Endodermal cell (in vitro differentiated cells): ENCODE measurements at places on chromosomes 2 and 18.

DNA sequence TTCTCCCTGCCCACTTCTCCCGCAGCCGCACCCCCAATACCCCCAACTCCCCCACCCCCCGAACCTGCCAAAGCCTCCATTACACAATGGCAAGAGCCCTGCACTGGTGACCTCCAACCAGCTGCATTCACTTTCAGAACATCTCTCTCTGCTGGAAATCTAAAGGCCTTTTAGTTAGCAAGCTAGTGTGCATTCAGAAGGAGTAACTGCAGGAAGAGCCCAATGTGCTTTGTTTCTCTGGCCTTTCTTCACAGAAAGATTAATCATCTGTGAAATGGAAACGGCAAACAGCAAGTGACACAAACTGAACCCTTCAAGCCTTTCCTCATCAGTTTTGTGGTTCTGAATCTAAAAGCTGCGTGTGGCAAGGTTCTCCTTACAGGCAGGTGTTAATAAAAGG is 124.2 kb downstream of the OLA1 start:
- H3K36me3 ChIP-seq: peaks cover 23% of the 10 kb centered on the region
- DNase-seq: peak; percentile 67
- no peak overlapping the region for H3K4me3 ChIP-seq
- H3K4me1 ChIP-seq: peaks cover 3% of the 10 kb centered on the region
- no peaks in the 10 kb centered on the region for H3K27me3 ChIP-seq
- peak overlapping the region; percentile 79 for H3K27ac ChIP-seq

GRCh38 chr18:13302457-13303225 is 84.1 kb downstream of the LDLRAD4 start:
- no peaks in the 10 kb centered on the region for H3K27me3 ChIP-seq
- H3K4me3 ChIP-seq: no peak overlapping the region
- DNase-seq: no peak
- peak overlapping the region; percentile 68 for H3K27ac ChIP-seq

GRCh38 chr2:217413193-217413592 is 553.3 kb upstream of the TNP1 start:
- H3K36me3 ChIP-seq: no peaks in the 10 kb centered on the region
- H3K4me3 ChIP-seq: no peak overlapping the region
- H3K27me3 ChIP-seq: no peaks in the 10 kb centered on the region
- DNase-seq: no peak

- no peak for DNase-seq
- H3K27ac ChIP-seq: no peak overlapping the region
- peaks cover 5% of the 10 kb centered on the region for H3K36me3 ChIP-seq
These were observed 47.1 kb downstream of the KCMF1 start for GRCh38 chr2:85018049-85018447.

- peaks cover 99% of the 10 kb centered on the region for H3K27me3 ChIP-seq
- DNase-seq: no peak
- H3K36me3 ChIP-seq: no peaks in the 10 kb centered on the region
- peak overlapping the region; percentile 68 for H3K4me3 ChIP-seq
These were observed 3.2 kb upstream of the HOXD12 start for GRCh38 chr2:176096243-176096985.

GRCh38 chr2:65514555-65515195 is 82.3 kb upstream of the SPRED2 start:
- no peak overlapping the region for H3K4me3 ChIP-seq
- H3K4me1 ChIP-seq: no peaks in the 10 kb centered on the region
- no peak for DNase-seq
- no peaks in the 10 kb centered on the region for H3K27me3 ChIP-seq
- no peak overlapping the region for H3K27ac ChIP-seq
- no peaks in the 10 kb centered on the region for H3K36me3 ChIP-seq

GRCh38 chr18:62799977-62800376 is 84.6 kb downstream of the PHLPP1 start:
- no peaks in the 10 kb centered on the region for H3K27me3 ChIP-seq
- no peaks in the 10 kb centered on the region for H3K4me1 ChIP-seq
- H3K4me3 ChIP-seq: no peak overlapping the region
- no peak overlapping the region for H3K27ac ChIP-seq
- DNase-seq: no peak

GRCh38 chr2:168438553-168438952 is 17.5 kb upstream of the CERS6 start:
- no peaks in the 10 kb centered on the region for H3K4me1 ChIP-seq
- no peak for DNase-seq
- no peaks in the 10 kb centered on the region for H3K27me3 ChIP-seq
- no peaks in the 10 kb centered on the region for H3K36me3 ChIP-seq
- no peak overlapping the region for H3K4me3 ChIP-seq

DNA sequence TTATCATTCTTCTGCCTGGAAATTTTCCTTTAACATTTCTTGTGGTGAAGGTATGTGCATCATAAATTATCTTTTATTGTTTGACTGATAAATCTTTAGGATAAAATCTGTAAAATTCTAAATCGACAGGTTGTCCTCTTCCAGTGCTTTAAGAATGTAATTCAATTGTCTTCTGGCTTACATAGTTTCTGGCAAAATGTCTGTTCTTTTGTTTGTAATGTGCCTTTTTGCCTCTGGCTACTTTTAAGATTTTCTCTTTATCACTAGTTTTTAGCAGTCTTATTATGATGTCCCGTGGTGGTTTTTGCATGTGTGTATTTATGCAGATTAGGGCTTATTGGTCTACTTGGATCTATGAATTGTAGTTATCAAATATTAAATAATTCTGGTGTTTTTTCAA is 203.6 kb upstream of the COPS8 start:
- peaks cover 4% of the 10 kb centered on the region for H3K4me1 ChIP-seq
- no peak overlapping the region for H3K27ac ChIP-seq
- DNase-seq: no peak
- no peak overlapping the region for H3K4me3 ChIP-seq

DNA sequence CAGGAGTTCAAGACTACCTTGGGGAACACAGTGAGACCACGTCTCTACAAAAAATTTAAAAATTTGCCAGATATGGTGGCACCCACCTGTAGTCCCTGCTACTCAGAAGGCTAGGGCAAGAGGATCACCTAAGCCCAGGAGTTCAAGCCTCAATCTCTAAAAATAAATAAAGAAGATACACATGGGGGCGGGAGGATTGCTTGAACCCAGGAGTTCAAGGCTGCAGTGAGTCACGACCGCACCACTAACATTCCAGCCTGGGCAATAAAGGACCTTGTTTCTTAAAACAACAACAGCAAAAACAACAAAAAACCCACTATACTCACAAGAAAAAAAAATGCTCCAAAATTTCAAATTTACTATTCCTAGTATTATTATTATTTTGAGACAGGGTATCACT is 10.0 kb upstream of the ICA1L start:
- no peak for DNase-seq
- no peak overlapping the region for H3K4me3 ChIP-seq
- H3K27me3 ChIP-seq: no peaks in the 10 kb centered on the region
- no peaks in the 10 kb centered on the region for H3K4me1 ChIP-seq

GRCh38 chr2:11482473-11483035 is 16.6 kb upstream of the E2F6 start:
- H3K4me1 ChIP-seq: peaks cover 5% of the 10 kb centered on the region
- H3K27me3 ChIP-seq: no peaks in the 10 kb centered on the region
- peak overlapping the region; percentile 89 for H3K4me3 ChIP-seq
- H3K36me3 ChIP-seq: peaks cover 23% of the 10 kb centered on the region

DNA sequence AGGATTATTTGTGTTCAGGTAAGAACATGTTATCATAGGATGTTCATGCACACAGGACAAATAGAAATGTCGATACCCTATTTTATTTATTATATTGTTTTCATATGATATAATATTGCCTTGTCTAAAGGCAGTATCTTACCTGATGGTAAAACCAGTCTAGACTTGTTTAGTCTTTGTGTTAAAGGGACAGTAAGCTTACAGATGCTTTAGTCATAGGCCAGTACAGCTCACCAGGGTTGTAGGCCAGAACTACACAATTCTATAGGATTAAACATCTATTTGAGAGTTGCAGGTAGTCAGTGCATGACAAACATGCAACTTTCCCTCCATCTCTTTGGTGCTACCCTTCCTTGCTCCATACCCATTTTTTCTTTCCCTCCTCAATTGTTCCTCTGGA is 158.5 kb downstream of the GALNT3 start:
- H3K27me3 ChIP-seq: no peaks in the 10 kb centered on the region
- H3K36me3 ChIP-seq: no peaks in the 10 kb centered on the region
- H3K4me1 ChIP-seq: no peaks in the 10 kb centered on the region
- H3K27ac ChIP-seq: peak overlapping the region; percentile 75
- no peak overlapping the region for H3K4me3 ChIP-seq

DNA sequence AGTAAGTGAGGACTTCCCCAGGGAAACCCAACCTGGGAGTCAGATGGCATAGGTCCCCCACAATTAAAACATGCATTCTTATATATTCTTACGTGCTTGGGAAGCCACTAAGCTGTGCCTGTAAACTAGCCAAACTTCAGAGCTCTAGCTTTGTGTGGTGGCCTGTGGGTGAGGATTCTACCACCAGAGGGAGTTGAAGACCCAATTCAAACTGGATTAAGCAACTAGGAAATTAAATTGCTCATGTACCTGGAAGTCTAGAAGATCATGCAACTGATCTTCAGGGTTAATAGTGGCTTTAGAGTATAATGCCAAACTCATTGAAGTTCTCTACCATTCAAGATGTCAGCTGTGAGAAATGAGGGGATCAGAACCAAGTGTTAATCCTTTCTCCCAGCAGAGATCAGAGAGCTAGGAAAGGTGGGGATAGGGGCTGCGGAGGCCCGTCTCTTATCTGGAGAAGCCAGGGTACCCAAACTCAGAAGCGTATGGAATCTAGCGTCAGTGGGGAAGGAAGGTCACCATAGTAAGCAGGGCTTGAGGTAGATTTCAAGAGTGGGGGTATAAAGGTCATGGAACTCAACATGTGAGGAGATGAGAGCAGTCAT is 53.2 kb upstream of the CCDC85A start:
- no peaks in the 10 kb centered on the region for H3K36me3 ChIP-seq
- no peak overlapping the region for H3K27ac ChIP-seq
- no peaks in the 10 kb centered on the region for H3K4me1 ChIP-seq

DNA sequence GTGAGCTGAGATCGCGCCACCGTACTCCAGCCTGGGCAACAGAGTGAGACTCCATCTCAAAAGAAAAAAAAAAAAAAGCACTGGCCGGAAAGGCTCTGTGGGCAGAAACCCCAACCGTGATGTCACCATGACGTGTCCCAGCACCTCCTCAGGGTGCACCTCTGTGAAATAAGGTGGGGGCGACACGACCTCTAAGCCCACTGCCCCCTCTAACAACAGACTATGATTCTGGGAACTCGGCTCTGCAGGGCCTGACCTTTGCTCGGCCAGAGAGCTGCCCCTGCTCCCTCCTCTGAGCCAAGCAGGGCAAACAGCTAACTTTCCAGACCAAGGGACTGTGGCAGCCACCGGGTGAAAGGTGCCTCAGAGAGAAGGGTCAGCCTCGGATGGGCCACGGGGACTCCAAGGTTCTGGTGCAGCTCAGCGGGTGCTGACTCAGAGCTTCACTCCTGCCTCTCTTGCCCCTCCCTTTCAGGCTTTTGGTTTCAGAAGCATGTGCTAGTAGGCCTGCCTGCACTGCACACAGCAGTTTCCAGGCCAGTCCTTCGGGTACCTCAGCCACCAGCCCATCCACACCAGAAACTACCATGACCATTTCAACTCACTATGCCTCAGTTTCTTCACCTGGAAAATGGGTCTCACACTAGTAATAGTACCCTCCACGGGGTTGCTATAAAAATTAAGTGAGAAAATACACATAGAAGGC is 8.0 kb downstream of the TMBIM1 start:
- peaks cover 7% of the 10 kb centered on the region for H3K4me1 ChIP-seq
- H3K36me3 ChIP-seq: peaks cover 10% of the 10 kb centered on the region
- H3K4me3 ChIP-seq: no peak overlapping the region

DNA sequence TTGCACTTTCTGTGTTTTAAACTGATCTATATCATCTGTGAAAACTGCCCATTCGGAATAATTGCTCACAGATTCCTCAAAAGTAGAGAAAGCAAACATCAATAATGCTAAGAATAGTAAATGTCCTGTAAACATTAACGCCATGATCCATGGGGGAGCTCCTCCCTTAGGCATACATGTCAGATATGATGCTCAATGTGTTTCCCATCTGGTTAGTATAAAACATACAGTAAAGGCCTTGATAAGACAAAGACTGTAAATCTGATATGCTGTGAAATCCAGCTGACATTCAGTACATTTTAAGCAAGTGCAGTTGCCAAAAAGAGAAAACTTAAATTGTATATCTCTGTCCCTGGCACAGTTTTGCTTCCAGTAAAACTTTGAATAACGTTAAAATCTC is 2.1 kb downstream of the DSEL start:
- no peak for DNase-seq
- no peak overlapping the region for H3K27ac ChIP-seq
- no peaks in the 10 kb centered on the region for H3K4me1 ChIP-seq
- peaks cover 22% of the 10 kb centered on the region for H3K36me3 ChIP-seq
- peak overlapping the region; percentile 96 for H3K4me3 ChIP-seq

DNA sequence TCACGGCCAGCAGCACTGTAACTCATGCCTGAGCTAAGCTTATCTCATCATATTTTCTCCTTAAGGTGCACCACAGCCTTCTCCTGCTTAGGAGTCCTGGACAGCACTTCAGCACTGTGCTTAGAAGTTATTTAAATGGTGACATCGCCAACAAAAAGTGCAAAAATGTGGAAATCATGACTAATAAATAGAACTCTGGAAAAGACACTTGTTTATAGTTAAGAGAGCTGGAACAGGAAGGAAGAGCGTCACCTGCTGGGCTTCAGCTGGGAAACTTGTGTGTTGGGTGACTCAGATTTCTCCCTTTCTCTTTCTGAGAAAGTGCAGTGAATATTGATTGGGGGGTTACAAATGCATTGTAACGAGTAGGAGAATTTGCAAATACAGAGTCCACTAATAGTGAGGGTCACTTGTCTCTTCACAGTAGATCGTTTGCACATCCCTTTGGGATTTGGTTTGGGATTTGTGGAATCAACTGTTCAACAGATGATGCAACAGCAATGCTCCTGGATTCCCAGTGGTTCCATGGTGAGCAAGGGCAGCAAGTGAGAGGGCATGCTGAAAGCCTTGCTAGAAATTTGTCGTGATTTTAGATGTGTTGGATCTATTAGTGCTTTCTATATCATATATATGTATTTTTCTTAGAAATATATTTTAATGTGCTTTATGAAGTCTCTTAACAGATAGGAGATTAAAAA is 84.2 kb downstream of the DOK6 start:
- H3K36me3 ChIP-seq: no peaks in the 10 kb centered on the region
- no peak overlapping the region for H3K4me3 ChIP-seq
- no peaks in the 10 kb centered on the region for H3K27me3 ChIP-seq
- H3K27ac ChIP-seq: no peak overlapping the region
- no peak for DNase-seq
